ENCODE measurements at places on chromosomes 1 and 21.

GRCh38 chr1:183881387-183882131 is 76.6 kb downstream of the RGL1 start:
- DNase-seq = no peak

DNA sequence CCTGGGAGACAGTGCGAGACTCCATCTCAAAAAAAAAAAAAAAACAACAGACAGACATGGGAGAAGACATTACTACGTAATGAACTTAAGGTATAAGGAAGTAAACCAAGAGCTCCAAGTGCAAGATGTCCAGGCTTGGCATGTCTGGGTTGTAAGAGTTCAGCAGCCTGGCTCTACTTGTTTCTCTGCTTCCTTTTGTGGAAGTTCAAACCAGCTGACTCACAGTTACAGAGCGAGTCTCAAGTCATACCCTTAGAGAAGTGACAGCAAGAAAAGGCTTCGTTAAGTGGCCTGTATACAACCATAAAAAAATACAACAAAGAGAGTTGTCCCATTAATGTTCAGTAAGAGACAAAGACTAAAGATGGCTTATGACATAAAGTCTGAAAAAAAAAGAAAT is 1.3 kb downstream of the RIT1 start:
- no peak for DNase-seq

- no peak for DNase-seq
Measured at GRCh38 chr1:3816331-3817137, 20.2 kb upstream of the LRRC47 start.

- DNase-seq = no peak
Measured at GRCh38 chr1:221105578-221105977, 226.3 kb downstream of the HLX start.

DNA sequence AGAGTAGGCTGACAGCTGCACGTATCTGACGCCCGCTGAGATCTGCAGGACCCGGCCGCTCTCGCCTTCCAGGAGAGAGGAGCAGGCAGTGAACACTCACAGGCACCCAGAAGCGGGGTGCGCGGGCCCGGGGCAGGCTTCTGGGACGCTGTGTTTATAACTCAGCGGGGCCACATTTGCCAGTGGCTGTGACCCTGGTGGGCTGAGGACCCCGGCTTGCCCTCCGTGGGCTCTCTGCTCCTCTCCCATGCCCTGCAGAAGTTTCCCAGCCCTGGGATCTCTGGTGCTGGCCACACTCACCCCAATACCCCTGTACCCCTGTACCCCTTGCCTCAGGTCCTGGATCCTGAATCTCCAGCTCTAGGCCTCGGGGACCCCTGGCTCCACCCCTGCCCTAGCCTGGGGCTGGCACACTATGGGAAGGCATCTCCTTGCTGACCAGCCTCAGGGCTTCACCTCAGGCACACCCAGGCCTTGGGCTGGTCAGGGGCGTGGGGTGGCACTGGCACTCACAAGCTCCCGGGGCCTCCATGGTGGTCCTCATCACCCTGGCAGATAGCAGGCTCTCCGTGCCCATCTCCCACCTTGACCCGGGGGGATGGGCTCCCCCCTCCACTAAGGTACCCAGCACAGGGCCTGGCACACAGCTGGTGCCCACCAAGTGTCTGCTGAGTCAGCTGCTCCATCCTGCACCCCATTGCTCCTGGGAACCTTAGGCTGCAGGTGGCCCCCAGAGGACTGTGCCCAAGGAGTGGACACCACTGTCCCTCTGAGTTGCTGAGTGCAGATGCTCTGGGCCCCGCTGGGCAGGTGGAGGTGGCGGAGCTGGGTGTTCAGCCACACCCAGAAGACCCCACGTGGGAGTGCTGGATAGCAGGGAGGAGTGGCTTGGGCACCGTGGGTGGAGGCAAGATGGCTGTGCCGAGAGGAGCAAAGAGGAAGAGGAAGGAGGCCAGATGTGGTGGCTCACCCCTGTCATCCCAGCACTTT is 32.4 kb downstream of the MORN1 start:
- DNase-seq = no peak

DNA sequence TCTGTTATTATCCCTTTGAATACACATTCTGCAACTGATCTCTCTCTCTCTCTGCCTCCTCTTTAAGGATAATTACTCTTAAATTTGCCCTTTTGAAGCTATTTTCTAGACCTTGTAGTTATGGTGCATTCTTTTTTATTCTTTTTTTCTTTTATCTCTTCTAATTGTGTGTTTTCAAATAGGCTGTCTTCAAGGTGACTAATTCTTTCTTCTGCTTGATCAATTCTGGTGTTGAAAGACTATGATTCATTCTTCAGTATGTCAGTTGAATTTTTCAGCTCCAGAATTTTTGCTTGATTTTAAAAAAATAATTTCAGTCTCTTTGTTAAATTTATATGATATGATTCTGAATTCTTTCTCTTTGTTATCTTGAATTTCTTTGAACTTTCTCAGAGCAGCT is 95.6 kb upstream of the GPR52 start:
- DNase-seq = no peak

DNA sequence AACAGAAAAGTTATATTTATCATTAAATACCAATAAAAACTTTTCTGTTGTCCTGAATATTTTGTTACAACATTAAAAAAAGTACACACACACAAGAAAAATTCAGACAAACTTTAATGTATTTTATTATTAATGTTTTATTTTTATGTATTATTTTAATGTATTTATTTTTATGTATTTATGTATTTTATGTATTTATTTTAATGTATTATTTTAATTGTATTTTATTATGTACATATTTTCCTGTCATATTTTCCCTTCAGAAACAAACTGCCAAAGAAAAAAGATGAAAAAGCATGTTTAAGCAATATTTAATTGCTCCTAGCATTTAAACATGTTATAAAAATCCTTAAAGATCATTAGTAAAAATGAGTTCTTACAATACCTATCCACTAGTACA is 222.1 kb downstream of the RERE start:
- no peak for DNase-seq

- DNase-seq = peak; percentile 62
Measured at GRCh38 chr21:45302082-45303061, 14.7 kb upstream of the POFUT2 start.

GRCh38 chr1:109112056-109112651 is 1.8 kb upstream of the ELAPOR1 start:
- no peak for DNase-seq

DNA sequence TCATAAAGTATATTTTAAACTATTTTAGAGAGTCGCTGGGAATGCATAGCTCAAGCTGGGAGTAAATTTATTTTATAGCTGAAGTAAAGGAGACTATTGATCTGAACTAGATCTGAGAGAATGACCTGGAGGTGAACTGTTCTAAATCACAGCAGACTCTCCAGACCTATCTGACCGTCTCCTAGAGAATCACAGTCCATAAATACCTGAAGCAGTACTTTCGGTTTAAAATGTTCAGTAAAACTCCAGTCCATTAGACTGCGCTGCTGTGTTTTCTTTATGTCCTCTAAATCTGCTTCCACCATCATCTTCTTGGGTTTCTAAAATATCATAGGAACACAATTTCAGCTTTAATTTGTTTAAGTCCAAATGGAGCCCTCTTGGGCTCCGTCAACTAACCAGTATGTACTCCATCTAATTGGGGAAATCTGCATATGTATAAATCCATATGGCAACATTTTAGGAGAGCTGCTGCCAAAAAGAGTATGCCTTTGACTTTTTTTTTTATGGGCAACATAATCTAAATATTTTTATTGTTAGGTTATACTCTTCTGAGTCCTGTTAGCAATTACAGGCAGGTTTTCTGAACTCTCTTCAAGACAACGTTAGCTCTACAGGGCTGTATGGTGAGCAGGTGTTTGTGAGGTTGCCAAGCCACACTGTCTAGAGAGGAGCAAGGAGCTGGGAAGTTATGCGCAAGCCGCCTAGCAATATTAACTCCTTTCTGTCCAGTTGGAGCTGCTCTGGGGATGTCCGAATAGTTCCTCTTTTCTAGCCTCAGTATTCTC is 111.2 kb downstream of the SPAG17 start:
- no peak for DNase-seq

DNA sequence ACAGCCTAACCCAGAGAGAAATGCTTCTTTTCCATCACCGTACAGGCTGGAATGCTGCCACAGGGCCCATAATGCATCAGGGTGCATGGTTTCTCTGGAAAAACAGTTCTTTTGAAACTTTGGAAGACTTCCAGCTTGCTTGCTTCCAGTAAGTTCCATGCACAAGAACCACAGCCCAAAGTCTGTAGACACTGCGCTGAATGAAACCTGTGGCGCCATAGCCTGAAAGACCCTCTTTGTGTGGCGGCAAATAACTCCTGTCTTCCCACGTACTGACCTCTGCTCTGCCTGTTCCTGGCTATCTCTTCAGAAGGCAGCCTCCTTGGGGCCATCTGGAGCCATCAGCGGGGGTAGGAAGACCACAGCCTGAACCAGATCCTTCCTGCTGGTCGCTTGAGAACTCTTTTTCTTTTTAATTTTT is 15.1 kb downstream of the MIIP start:
- no peak for DNase-seq

GRCh38 chr21:32162727-32163320 is 116.0 kb downstream of the MIS18A start:
- no peak for DNase-seq

DNA sequence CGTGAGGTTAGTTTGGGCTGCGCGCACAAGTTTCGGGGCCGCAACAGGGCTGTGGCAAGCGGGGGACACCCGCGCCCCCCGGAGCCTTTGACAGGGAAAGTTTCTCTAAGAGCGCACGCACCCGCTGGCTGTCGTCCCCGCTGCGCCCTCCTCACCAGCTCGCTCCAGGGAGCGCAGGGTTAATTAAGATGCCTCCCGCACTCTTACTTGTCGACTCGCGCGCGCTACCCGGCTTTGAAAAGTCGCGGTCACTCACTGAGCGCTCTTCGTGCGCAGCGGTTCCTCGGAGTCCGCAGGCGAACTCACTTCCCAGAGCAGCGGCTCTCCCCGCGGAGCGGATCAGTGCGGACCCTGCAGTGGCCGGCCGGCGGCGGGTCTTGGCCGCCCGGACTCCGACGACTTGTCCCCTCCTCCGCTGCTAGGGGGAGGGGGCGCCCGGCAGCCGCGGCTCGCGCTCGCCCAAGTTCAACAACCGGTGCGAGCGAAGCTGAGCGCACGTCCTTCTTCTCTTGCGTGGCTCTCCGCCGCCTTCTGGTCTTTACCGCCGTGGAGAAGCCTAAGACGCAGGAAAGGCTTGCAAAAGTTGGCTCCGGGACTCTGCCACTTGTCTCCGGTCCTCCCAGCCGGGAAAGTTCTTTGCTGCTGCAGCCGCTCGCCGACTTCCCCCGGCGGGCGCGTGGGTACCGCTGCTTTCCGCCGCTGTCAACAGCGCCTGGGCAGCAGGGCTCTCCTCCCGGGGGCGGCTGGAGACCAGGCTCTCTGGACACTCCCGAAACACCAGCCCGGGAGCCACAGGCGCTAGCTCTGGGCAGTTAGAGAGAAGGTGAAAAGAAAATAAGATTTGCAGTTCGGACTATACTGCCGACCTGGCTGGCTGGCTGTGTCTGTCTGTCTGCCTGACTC is 506 bp downstream of the JUN start:
- DNase-seq = peak; percentile 25

- no peak for DNase-seq
Measured at GRCh38 chr1:30366199-30366598, 357.2 kb downstream of the MATN1 start.

GRCh38 chr21:39182484-39183271 is 573 bp downstream of the PSMG1 start:
- DNase-seq = no peak

DNA sequence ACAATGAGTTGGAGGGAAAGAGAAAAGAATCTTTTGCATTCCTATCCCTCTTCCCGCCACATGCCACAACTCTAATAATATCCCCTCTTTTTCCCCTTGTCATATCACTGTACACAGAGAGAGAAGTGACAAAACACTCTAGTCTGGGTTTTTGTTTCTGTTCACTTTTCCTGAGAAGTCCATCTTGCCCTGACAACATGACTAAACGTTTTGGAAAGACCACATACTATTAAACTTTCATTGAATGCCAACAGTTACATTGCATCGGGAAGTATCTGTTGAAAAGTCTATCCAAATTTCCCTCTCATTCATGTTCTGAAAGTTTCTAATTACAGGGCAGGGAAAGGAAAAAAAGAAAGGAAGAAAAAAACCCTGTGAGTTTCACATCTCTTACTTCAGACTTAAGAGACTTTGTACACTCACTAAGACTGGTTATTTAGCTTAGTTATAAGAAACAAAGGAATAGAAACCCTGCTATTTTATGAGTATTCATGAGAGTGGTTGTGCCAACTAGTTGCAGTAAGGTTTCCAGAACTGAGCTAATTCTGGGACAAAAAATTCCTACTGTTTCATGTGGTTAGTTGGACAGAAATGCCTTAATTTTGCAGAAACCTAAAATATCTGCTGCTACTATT is 16.9 kb downstream of the PLA2G4A start:
- DNase-seq = no peak

GRCh38 chr21:33300701-33301631 is 23.8 kb upstream of the IFNAR1 start:
- DNase-seq = no peak

DNA sequence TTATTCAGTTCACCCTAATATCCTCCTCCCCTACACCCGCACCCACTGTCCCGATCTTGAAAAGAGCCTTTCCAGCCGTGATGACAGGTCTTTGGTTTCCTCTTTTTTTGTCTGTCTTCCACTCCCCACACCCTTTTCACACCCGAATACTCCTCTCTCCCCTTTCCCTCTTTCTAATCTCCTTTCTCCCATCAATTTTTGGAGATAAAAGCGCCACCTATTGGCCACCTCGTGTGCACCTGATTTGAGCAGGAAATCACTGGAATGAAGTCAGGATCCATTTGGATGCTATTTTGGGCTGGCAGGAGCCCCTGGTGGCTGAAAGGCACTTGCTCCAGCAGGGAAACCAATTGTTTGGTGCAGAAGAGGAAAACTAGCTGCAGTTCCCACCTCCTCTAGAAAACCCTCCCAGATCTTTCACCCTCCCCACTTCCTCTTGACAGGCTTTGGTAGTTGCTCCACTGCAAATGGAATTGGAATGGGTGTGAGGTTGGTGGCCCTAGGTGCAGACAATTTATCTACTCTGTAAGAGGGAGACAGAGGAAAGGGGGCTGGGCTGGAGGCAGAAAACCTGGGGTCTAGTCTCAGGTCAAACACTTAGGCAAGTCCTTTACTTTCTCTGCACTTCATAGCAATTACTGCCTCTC is 8.4 kb downstream of the FOXE3 start:
- no peak for DNase-seq

GRCh38 chr1:23148084-23148483 is 20.6 kb downstream of the LUZP1 start:
- no peak for DNase-seq
